ENCODE measurements at places on chromosomes 5 and 9.

GRCh38 chr5:83031381-83031780 lies 45.8 kb downstream of the TMEM167A start:
- no peak for DNase-seq

GRCh38 chr9:115923903-115924668 lies 229.5 kb upstream of the PAPPA start:
- no peak for DNase-seq

DNA sequence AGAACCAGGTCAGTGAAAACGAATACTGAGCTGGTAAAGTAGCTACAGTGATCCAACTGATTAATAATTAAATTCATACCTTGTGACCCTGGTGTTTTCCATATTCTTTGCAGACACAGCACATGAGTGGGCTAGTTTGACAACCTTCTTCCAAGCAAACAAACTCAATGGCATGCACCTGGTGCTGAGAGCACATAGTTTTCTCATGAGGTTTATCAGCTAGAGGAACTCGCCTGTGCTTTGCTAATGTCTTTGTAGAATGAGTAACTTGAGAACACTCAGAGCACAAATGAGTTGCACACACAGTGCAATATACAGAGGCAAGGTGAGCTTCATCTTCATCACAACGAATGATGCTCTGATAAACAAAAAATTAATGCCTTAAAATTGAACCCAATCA lies 12.6 kb downstream of the TRIM23 start:
- DNase-seq = no peak

- DNase-seq = no peak
Measured at GRCh38 chr5:143929486-143929885, 117.5 kb downstream of the HMHB1 start.

DNA sequence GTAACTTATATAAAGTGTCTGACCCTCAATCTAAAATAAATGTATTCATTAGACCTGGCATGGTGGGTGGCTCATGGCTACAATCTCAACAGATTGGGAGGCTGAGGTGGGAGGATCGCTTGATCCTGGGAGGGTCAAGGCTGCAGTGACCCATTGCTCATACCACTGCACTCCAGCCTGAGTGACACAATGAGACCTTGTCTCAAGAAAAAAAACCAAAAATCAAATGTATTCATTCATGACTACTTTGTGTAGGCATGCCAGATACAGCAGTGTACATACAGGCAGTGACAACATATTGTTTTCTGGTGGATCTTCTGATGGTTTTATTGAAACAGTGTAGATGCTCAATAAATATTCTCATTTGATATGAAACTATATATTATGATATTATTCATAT lies 201.0 kb downstream of the TRIM32 start:
- DNase-seq = no peak

- no peak for DNase-seq
Measured at GRCh38 chr5:178507151-178507932, 82.9 kb downstream of the COL23A1 start.

DNA sequence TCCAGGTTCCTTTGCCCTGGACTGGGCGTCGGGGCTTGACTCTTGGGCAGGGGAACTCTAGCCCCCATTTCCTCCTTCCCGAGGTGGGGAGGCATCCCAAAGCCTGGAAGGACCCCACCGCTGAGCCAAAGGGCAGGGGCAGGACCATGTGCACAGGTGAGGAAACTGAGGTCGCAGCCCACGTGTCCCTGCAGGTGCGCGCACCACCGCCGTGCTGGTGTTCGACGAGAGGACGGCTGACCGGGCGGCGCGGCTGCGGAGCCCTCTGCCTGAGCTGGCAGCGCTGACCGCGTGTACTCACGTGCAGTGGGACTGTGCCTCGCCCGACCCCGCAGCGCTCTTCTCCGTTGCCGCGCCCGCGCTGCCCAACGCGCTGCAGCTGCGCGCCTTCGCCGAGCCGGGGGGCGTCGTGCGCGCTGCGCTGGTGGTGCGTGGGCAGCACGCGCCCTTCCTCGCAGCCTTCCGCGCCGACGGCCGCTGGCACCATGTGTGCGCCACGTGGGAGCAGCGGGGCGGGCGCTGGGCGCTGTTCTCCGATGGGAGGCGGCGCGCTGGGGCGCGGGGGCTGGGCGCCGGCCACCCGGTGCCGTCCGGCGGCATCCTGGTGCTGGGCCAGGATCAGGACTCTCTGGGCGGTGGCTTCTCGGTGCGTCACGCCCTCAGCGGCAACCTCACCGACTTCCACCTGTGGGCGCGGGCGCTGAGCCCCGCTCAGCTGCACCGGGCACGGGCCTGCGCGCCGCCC lies 2.8 kb downstream of the ADGRD2 start:
- DNase-seq = no peak
